ENCODE measurements at places on chromosomes 4 and X. TPM values are rescaled to one million over a fixed set of nuclear protein-coding genes. Genes with fewer than 3 reads are reported as not detected.

IQSEC2 gene
- 13.2 TPM for polyA plus RNA-seq

PLXNA3 gene
- 15.0 TPM for polyA plus RNA-seq

NDST3 gene
- 0.02 TPM for polyA plus RNA-seq

ZNF330 gene
- 20.4 TPM for polyA plus RNA-seq

UGT2B7 gene
- 2.7 TPM for polyA plus RNA-seq

GRCh38 chr4:168880811-168881595 is 129.1 kb downstream of the CBR4 start:
- DNase-seq = no peak
- no peak overlapping the region for H3K27ac ChIP-seq
- H3K27me3 ChIP-seq = no peaks in the 10 kb centered on the region
- H3K4me3 ChIP-seq = no peak overlapping the region
- peaks cover 4% of the 10 kb centered on the region for H3K4me1 ChIP-seq
- no peaks in the 10 kb centered on the region for H3K36me3 ChIP-seq

- no peaks in the 10 kb centered on the region for H3K4me1 ChIP-seq
- H3K27ac ChIP-seq = no peak overlapping the region
- DNase-seq = no peak
- no peaks in the 10 kb centered on the region for H3K36me3 ChIP-seq
Observed at GRCh38 chr4:113880240-113881028, 99.0 kb downstream of the ARSJ start.

- no peak overlapping the region for H3K4me3 ChIP-seq
- no peak for DNase-seq
- no peak overlapping the region for H3K27ac ChIP-seq
- H3K27me3 ChIP-seq = no peaks in the 10 kb centered on the region
- no peaks in the 10 kb centered on the region for H3K36me3 ChIP-seq
Observed at GRCh38 chrX:151153086-151153485, 23.3 kb upstream of the GPR50 start.

DNA sequence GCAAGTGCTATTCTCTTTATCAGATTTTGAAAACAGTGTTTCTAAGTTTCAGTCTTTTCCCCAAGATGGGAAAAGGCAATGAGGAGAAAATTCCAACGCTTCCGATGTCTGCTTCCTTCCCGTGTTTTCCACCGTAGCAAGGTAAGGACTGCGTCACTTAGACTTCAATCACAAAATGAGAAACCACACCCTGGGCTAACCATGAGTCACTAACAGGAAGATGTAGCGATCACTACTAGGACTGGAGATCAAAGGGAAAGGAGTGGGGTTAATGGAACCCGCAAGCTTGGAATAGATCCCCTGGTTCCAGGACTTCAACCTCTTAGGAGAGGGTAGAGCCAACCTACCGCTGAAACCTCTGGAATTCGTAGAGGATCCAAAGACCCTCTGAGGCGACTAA is 250.7 kb upstream of the ZFP42 start:
- no peaks in the 10 kb centered on the region for H3K4me1 ChIP-seq
- H3K36me3 ChIP-seq = no peaks in the 10 kb centered on the region
- H3K4me3 ChIP-seq = no peak overlapping the region
- H3K27me3 ChIP-seq = no peaks in the 10 kb centered on the region
- no peak overlapping the region for H3K27ac ChIP-seq

DNA sequence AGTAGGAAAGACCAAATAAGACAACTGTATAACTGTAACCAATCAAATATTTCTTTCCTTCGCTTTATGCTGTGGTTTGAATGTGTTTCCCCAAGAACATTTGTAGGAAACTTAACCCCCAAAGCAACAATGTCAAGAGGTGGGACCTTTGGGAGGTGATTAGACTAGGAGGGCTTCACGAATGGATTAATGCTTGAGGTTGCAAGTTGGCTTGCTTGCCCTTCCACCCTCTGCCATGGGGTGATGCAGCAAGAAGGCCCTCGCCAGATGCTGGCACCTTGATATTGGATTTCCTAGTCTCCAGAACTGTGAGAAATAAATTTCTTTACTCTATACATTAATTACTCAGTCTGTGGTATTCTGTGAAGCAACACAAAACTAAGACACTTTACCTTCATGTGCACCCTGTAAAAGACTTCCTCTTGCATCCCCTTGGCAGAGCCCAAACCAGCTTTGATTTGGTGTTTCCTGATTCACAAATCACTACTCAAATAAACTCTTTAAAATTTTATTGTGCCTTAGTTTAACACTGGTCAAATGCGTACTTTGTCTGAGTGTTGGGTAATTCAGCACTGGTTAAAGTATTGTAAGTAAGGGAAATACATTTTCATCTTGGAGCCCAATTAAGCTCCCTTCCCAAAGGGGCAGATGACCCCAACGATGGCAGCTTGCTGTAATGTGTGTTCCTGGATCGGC is 59.9 kb downstream of the COQ2 start:
- no peaks in the 10 kb centered on the region for H3K4me1 ChIP-seq
- DNase-seq = no peak
- no peaks in the 10 kb centered on the region for H3K36me3 ChIP-seq
- no peak overlapping the region for H3K27ac ChIP-seq
- H3K4me3 ChIP-seq = no peak overlapping the region

DNA sequence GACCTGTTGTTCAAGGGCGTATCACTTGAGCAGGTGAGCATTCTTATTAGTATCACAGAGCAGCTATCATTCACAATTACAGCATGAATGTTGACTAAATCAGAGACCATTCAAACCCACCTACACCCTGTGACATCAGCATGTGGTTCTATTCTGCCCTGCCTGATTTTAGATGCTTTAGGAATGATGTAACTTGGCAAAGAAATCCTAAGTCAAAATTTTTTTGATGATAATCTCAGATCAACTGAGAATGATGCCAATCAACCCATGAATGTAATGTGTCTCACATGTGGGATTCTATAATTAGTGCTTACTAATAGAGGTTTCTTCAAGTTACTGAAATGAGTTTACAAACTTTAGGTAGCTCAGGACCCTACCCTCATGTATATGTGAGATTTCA is 13.4 kb upstream of the CHIC2 start:
- no peaks in the 10 kb centered on the region for H3K27me3 ChIP-seq
- DNase-seq = no peak
- H3K27ac ChIP-seq = no peak overlapping the region
- H3K36me3 ChIP-seq = no peaks in the 10 kb centered on the region
- no peak overlapping the region for H3K4me3 ChIP-seq
- no peaks in the 10 kb centered on the region for H3K4me1 ChIP-seq

DNA sequence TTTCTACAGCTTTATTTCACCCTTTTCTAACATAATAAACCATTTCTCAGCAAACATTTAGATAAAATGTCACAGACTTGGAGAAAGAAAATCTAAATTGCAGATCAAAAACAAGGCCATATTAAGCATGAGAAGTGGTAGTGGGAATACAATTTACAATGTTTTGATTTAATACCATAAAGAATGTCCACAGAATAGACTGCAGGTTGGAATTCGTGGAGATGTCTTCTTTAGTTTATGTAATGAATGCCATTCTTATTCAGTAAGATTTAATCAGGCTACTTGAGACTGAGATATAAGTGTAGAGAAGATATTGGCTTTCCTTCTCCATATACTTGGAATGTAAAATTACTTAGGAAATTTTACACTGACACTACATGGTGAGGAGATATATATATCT is 91.9 kb upstream of the ZFP42 start:
- H3K27ac ChIP-seq = no peak overlapping the region
- no peak for DNase-seq
- no peaks in the 10 kb centered on the region for H3K36me3 ChIP-seq
- H3K4me3 ChIP-seq = no peak overlapping the region
- no peaks in the 10 kb centered on the region for H3K27me3 ChIP-seq

DNA sequence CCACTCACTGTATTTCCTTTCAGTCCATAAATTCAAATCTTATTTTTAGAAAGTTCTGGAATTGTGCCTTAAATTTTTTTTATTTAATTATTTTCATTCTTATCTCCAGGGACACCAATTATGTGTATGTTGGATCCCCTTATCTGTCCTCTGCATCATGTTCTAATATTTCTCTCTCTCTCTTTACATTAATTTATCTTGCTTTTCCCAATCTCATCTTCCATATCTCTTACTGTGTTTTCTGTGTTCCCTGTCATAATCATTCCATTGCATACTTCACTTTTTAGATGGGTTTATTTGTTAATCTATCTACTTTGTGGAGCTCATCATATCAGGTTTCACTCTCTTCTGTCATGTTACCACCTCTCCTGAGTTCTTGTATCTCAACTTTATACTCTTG is 37.4 kb downstream of the PPP2R2C start:
- H3K27me3 ChIP-seq = no peaks in the 10 kb centered on the region
- DNase-seq = no peak
- H3K27ac ChIP-seq = no peak overlapping the region
- no peak overlapping the region for H3K4me3 ChIP-seq

DNA sequence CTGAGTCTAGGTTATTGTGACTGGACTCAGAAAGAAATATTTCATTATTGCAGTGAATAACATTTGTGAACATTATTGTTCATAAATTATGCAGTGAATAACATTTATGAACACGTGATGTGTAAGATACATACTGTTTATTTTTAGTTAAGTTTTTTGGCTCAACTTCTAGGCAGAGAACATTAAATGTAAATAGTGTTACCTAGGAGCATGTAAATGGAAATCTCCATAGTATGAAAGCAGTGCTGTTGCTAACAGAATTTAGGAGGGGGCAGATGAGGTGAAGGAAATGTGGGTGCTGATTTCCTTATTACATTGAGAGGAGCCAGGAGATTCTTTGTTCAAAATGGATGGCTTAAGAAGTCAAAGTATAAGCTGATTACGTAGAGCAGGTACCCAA is 45.0 kb downstream of the HTT start:
- DNase-seq = no peak
- no peaks in the 10 kb centered on the region for H3K27me3 ChIP-seq
- no peak overlapping the region for H3K27ac ChIP-seq
- H3K4me3 ChIP-seq = no peak overlapping the region
- peaks cover 15% of the 10 kb centered on the region for H3K36me3 ChIP-seq

Data from pancreas (tissue), 10 donors.